Glomerular endothelial cell (primary cell): ENCODE measurements at places on chromosomes 12 and 14. TPM values are rescaled to one million over a fixed set of nuclear protein-coding genes. Genes with fewer than 3 reads are reported as not detected.

DNA sequence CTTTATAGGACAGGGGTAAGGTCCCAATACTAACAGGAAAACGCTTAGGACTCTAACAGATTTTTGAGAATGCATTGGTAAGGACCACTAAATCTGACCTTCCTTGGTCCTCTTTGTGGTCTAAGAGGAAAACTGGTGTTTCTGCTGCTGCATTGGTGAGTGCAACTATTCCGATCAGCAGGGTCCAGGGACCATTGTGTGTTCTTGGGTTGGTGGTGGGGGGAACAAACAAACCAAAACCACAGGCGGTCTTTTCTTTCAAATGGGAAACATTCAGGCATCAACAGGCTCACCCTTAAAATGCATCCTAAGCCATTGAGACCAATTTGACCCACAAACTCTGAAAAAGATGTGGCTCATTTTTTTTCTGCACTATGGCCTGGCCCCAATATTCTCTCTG, 20.7 kb downstream of the EPYC start:
- DNase-seq, result no peak

DNA sequence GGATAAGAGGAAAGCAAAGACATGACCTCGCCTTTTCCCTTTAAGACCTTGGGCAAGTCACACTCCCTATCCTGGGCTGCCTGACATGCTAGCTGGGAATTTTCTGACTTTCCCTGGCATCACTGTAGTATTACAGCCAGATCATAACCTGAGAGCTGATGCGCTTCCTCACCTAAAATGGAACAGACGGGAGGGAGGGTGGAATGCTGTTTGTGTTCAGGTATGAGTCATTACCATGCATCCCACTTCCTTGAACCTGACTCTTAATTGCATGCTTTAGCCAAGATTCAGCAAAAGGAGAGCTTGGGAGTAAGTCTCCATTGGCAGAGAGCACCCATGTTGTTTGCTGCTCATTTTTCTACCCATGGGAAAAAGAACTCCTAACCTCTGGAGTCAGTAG, 156.5 kb downstream of the KCNK10 start:
- DNase-seq, result no peak

GRCh38 chr12:104583301-104583700, 126.6 kb downstream of the CHST11 start:
- no peak for DNase-seq

DNA sequence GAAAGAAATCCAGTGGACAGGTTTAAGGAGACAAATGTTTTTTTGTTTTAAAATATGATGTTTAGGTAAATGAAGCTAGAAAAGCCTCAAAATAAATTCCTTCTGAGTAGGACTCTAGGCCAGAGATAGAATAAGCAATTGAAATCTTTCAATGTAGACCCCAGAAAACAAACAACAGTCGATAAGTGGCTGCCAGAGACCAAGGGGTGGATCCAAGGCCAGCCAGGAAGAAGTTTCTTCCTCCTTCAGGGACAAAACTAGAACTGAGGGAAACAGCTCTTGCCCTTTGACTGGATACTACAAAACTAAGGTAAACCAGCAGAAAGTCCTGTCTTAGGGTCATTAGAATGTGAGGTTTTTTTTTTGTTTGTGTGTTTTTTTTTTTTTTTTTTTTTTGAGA, 481.6 kb downstream of the RAD51B start:
- DNase-seq, result no peak

DNA sequence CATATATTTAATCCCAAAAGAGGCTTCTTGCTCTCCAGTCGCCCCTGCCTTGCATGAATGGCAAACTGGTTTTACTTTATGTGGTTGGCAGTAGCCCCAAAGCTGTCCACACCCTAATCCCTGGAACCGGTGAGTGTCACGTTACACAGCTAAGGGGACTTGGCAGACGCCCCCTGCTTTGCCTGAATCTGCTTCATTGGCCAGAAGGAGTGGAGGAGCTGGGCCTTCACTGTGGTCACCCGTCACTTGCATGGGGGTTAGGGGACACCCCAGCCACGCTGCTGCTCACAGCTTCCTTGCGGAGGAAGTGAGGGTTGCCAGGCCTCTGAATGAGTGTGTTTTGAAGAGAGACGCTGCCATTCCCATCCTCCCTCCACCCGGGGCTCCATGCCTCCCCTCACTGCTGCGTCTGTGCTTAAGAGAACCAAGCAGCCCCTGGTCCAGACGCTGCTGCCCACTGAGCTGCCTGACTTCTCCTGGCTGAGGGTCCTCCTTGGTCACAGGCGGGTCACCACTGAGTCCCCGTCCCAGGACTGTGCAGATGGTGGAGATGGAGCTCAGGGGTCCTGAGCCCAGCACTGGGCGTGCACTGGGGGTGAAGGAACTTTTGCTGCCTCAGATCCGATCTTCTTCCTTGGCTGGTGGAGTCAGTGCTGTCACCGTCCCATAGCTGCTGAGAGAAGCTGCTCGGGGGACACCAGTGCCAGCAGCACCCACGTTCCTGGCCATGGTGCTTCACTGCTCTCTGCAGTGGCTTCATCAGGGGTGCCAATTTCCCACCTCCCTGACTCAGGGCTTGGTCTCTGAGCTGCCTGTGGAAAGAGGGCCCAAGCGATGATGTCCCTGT, 39.8 kb downstream of the GALNT9 start:
- no peak for DNase-seq

GRCh38 chr14:34232790-34233189, 229.2 kb downstream of the SPTSSA start:
- no peak for DNase-seq

GRCh38 chr14:20184181-20184580, 6.5 kb upstream of the OR11G2 start:
- no peak for DNase-seq

DNA sequence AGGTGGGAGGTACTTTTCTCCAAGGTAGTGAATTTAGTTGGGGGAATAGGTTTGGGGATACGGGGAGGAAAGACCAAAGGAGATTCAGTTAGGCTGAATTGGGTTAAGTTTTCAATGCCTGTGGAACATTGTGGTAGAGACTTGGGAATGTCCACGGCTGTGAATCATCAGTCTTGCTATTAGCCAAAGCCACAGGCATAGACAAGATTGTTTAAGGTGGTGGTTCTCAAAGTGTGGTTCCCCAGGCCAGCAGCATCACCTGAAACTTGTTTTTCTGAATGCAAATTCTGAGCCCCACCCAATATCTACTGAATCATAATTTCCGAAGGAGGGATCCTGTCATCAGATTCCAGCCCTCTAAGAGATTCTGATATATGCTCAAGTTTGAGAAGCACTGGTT, 316.2 kb downstream of the EGLN3 start:
- DNase-seq, result no peak

- no peak for DNase-seq
Measured at GRCh38 chr12:15823360-15824128, 34.4 kb upstream of the EPS8 start.

GRCh38 chr12:49198431-49199155, 9.7 kb upstream of the TUBA1A start:
- DNase-seq, result no peak

DNA sequence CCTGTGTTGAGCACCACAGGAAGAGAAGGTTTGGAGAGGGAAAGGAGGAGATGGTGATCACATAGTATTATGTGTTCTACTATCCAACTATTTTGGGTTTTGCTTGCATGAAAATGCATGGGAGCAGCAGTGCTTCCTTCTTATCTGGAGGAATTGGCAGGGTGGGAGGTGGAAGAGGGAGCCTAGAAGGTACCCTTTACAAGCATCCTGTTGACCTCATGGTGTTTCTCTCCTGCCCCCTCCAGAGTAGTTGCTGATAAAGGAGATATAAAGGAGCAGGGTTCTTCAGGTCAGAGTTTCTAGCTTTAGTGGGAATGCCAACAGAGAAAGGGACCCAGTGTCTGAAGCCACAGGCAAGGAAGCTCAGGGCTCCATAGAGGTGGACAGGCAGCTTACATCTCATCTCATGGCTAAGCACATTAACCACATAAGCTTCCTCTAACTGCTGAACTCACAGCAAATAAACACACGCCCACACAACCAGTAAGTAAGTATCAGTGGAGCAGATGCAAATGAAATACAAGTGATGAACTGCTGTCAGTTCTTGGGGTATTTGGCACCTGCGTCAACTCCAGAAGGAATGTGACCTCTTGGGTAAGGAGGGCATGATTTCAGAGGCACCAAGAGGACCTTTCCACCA, 174.2 kb upstream of the SLC38A2 start:
- no peak for DNase-seq

DNA sequence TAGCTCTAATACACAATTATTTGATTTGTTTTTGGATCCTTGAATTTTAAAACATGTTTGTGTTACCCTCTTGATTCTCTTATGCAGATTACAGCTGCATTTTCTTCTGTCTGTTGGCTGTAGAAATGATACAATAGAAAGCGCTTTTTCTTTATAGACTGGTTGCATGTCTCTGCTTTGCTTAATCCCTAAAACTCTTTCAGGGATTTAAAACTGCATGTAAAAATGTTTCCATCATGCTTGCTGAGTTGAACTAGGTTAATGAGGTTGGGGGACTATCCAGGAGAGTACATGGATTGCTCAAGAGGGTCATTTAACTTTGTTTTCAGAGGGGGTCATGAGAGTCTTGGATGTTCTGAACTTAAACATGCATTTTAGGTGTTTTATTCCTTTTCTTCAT, 166.4 kb upstream of the IFNG-AS1 start:
- DNase-seq, result no peak

DNA sequence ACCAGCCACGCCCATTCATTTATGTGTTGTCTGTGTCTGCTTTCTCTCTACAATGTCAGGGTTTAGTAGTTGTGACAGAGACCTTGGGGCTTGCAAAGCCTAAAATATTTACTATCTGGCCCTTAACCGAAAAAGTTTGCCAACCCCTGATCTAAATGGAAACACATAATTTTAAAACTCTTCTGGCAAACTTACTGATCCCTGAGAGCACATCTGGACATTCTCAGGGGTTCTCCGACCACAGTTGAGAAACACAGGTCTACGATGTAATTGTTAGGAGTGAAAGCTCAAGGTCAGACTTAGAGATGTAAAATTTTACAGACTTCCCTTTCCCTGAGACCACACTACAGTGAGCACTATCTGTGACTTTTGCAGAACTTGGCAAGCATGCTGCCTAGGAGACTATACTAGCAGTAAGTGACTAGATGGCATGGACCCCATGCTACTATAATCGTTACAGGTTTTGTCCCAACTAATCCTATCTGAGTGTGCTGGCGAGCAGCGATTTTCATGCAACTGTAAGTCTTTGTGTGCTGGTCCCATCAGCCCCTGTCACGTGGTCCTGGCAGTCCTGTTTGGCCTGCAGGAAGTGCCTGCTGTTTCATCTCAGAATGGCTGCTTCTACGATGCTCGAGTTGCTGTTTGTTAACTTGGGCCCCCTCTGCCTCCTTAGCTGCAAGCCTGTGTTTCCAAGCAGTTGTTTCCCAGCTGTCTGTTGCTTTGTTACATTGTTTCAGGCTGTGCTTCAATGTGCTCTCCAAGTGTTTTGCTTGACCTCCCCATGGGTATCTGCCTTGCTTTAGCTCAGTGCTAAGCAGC, 21.6 kb downstream of the TMTC2 start:
- DNase-seq, result no peak

DNA sequence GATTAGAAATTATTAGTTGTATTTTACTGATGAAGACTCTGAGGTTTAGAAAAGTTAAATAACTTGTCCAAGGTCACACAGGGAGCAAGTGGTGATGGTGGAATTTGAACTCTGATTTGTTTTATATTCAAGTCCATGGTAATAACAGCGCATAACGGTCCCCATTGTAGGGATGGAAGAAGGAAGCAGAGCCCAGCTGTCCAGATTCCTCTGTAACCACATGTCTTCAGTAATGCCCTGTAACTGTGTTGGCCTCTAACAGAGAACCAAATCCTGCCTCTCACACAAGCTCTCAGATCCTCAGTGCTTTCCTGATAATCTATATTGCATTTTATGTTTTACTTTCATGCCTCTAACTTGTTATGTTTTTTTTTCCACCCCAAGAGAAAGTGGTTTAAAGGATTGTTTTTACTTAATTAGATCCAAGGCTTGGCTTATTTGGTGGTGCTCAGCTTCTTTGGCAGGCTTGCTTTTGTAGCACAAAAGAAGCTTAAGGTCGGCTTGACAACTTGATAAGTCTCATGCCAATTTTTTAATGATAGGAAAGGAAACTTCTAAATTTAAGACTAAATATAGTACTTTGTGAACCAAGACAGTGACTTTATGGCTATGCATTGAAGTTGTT, 105.1 kb upstream of the SEL1L start:
- DNase-seq, result no peak

DNA sequence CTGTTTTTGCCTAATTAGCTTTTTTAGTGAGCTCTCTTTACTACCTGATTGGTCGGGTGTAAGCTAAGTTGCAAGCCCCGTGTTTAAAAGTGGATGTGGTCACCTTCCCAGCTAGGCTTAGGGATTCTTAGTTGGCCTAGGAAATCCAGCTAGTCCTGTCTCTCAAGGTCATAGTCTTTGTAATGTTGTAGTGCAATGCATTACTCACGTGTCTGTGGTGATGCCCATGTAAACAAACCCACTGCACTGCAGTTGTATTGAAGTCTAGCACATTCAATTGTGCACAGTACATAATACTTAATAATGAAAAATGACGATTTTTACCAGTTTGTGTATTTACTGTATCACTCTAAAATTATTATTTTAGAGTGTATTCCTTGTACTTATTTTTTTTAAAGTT, 335.5 kb downstream of the NUAK1 start:
- no peak for DNase-seq

- no peak for DNase-seq
Measured at GRCh38 chr12:116401565-116401964, 124.1 kb upstream of the MED13L start.

DNA sequence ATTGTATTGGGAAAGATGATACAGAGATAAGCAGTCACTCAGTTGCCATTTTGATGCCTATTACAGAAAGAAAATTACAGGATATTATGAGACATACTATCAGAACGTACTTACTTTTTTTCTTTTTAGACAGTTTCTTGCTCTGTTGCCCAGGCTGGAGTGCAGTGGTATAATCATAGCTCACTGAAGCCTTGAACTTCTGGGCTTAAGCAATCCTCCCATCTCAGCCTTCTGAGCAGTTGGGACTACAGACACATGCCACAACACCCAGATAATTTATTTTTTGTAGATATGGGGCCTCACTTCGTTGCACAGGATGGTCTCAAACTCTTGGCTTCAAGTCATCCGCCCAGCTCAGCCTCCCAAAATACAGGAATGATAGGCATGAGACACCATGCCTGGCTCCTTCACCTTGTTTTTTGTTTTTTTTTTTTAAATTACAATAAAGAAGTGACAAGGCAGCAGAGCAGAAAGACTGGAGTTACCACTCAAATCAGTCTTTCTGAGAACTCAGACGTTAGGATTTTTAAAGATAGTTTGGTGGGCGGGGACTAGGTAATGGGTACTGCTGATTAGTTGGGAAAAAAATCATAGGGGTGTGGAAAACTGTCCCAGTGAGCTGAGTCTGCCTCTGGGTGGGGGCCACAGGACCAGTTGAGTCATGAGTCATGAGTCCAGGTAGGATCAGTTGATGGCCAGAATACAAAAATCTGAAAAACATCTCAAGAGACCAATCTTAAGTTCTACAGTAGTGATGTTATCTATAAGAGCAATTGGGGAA, 11.5 kb upstream of the CPM start:
- no peak for DNase-seq

- DNase-seq, result no peak
Measured at GRCh38 chr12:77497647-77498046, 333.0 kb upstream of the NAV3 start.

The BMAL2 gene
- 30.1 and 33.3 TPM in 2 replicates for total RNA-seq

The SLC7A7 gene
- 27.2 and 38.2 TPM in 2 replicates for total RNA-seq

The KRT7 gene
- 92.6 and 240 TPM in 2 replicates for total RNA-seq

The CPNE6 gene
- not detected in 2 replicates for total RNA-seq

The KLHDC2 gene
- total RNA-seq, result 28.6 and 37.8 TPM in 2 replicates

The TMEM229B gene
- 1.6 and 2.9 TPM in 2 replicates for total RNA-seq

The AMDHD1 gene
- total RNA-seq, result not detected in 2 replicates

The MANSC4 gene
- not detected in 2 replicates for total RNA-seq

The KCNJ8 gene
- total RNA-seq, result 0.10 and 0.41 TPM in 2 replicates

The PPP2R3C gene
- total RNA-seq, result 30.9 and 31.2 TPM in 2 replicates

The DAO gene
- not detected in 2 replicates for total RNA-seq

The EPS8 gene
- total RNA-seq, result 7.2 and 22.0 TPM in 2 replicates
